Activated T-helper 1 cell treated with anti-CD3 and anti-CD28 coated beads, Interleukin-12 subunit alpha, Interleukin-12 subunit beta, Interleukin-2, Interleukin-4 antibody, amounts not matched to agents 30 ng/mL and 10 ng/mL and 1 ng/mL, durations not matched to agents 14 hours and 24 hours and 36 hours (primary cell): ENCODE measurements at places on chromosomes 2 and 18. TPM values are rescaled to one million over a fixed set of nuclear protein-coding genes. Genes with fewer than 3 reads are reported as not detected.

GRCh38 chr18:49459404-49460171 is 857 bp downstream of the DYM start:
- no peak for DNase-seq

The ITPRIPL1 gene
- 52.1 and 54.5 TPM in 2 replicates for total RNA-seq

- no peak for DNase-seq
These were observed 176.0 kb downstream of the ACKR3 start for GRCh38 chr2:236745420-236746210.

The PRKAG3 gene
- not detected in 2 replicates for total RNA-seq

DNA sequence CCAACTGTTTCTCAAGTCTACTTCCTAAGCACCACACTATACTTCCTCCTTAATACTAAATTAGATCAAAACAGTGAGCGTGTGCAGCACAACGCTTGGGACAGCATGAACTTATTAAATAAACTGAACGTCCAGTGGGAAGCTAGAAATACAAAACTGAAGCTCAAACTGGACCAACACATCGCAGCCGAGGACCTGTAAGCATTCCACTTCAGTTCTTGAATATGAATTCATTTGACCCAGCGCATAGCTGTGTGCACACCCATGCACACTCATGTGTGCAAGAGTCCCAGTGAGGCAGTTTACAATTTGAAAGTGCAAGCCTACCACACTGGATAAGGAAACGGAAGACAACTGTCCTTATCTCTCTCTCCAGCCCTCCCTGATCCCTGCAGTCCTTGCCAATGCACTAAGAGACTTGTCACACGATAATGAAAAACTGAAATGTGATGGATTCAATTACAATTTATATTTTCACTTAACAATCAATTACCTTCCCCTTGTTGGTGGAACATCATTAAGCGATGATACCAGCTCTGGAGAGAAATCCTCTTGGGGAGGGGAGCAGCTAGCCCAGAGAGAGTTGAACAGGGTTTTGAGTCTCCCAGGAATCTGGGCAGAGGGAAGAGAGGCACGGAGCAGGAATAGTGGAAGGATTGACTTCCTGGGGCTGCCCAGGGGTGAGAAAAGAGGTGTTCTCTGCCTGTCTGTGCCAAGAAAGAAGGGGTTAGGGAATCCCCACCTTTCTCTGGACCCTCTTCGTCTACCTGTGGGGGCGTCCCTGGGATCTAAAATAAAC is 186.5 kb upstream of the KLHL29 start:
- no peak for DNase-seq

The EGR4 gene
- total RNA-seq = 1.9 TPM in 2 replicates

DNA sequence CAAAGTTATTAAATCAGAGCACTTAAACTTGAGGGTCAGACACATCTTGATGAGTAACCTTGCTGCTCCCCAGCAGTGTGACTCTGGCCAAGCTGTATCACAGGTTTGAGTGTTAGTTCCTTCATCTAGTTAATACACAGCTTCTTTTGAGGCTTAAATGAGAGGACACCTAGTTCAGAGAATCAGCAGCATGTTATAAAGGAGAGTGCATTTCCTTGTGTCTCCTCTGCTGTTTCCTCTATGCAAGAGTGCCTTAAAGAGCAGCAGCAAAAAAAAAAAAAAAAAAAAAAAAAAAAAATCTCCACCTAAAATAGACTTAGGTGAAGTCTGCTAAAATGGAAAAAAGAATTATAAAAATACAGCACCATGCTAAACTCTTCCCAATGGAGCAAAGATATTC is 261.9 kb downstream of the TCF4 start:
- no peak for DNase-seq

The ST8SIA5 gene
- not detected in 2 replicates for total RNA-seq

- DNase-seq = no peak
These were observed 20.7 kb downstream of the KCNIP3 start for GRCh38 chr2:95317665-95318425.

GRCh38 chr2:161170958-161171932 is 11.0 kb downstream of the TANK start:
- no peak for DNase-seq

The DSG4 gene
- not detected in 2 replicates for total RNA-seq

- no peak for DNase-seq
These were observed 244.9 kb upstream of the CXCR4 start for GRCh38 chr2:136362676-136363390.

- no peak for DNase-seq
These were observed 41.7 kb downstream of the MYOM1 start for GRCh38 chr18:3177902-3178687.

The PRSS56 gene
- not detected in 2 replicates for total RNA-seq

DNA sequence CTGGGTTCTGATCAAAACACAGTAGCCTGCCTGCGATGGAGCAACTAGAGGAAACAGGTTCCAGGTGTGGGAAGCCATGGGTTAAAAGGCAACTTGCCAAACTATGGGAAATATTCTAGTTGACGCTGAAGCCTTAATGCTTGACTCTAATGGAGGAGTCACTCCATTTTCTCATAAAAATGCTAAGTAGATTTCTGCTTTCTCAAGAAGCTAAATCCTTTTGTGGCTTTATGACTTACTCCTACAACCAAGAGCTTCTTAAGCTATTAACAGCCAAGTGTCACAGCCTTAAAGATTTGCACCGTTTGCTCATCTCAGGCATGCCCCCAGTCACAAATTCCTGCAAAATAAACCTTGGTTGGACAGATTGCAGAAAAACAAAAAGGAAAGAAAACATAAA is 25.2 kb downstream of the ANKRD44 start:
- DNase-seq = no peak

The SPIRE1 gene
- 8.8 and 10.9 TPM in 2 replicates for total RNA-seq

DNA sequence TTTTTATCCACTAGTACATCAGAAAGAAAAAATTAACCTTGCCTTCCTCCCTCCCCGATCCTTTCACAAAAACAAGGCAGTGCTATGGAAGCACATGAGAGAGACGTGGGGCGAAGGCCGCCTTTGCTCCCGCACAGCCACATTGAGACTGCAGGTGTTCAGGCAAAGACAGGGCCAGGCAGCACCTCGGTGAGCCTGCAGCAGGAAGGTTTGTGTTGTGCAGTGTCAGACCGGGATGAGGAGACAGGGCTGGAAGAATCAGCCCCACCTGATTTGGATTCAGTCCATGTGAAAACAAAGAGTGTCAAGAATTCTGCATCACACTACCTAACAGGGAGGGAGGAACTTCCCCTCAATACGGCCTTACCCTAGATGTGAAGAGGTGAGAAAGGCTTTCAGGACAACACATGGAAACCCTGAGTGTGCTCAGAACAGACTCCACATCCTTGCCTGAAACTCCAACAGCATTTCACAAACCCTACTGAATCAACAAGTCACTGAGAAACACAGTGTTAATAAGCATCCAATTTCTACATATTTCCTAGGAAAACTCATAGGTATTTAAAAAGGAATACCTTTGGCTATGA is 59.6 kb downstream of the HDAC4 start:
- no peak for DNase-seq

- peak; percentile 1 for DNase-seq
These were observed 3.8 kb downstream of the KCNJ13 start for GRCh38 chr2:232772531-232772930.

- no peak for DNase-seq
These were observed 14.4 kb upstream of the GPR17 start for GRCh38 chr2:127631541-127631996.

The PFN4 gene
- not detected in 2 replicates for total RNA-seq

- DNase-seq = no peak
These were observed 18.7 kb downstream of the ARHGAP25 start for GRCh38 chr2:68753318-68753717.

DNA sequence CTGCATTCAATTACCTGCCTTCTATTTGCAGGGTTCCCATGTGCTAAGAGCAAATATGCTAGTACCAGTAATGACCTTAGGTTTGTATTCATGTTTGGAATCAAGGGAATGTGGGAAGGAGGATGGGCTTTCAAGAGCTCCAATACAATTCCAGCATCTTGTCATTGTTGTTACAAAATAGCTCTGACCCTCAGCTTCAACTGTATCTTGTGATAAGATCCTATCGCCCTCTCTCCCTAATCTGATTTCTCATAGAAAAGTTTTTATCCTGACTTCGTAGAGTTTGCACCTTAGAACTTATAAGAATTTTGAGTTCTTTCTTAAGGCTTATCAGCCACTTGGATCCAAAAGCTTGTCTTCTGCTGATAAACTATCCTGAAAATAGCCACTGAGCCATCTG is 749.5 kb upstream of the ACVR2A start:
- DNase-seq = no peak

DNA sequence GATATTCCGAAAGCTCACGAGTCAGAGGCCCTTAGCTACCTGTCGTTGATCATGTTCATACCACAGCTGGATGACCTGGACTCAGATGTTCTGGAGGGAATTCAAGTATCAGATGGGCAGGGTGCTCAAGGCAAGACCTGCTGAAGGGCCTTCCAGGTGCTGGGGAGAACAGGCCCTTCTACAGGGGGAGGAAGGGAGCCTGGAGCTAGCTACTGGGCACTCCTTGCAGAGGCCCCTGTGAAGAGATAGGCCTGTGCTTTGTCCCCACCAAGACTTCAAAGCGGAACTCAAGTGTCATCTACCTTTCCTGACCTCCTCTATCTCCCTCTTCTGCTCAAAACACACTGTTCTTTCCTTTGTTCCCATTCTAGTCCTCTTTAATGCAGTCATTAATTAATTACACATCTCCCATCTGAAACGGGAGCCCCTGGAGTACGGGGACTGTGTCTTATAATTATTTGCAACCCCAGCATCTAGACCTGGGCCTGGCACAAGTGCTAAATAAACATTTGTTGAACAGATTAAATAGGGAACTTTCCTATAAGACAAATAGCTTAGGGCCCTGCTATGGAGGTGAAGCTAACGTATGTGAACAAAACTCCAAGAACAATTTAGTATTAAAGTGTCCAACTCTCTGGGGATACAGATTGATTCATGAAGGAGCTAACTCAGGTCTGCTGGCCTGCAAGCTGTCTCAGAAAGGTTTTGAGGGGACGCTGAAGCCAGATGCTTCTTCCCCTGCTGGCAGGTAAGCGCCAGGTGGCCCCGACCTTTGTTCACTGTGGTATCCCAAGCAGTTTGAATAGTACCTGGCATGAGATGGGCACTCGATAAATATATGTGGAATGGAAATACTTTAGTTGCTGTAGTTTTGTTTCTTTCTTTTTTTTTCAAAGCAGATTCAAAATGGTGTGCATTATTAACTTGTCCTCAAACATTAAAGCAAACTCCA is 22.0 kb downstream of the RHOB start:
- no peak for DNase-seq

The TLX2 gene
- 1.2 and 1.5 TPM in 2 replicates for total RNA-seq

The FOXI3 gene
- not detected in 2 replicates for total RNA-seq

GRCh38 chr2:59027320-59027719 is 786.2 kb upstream of the FANCL start:
- no peak for DNase-seq

DNA sequence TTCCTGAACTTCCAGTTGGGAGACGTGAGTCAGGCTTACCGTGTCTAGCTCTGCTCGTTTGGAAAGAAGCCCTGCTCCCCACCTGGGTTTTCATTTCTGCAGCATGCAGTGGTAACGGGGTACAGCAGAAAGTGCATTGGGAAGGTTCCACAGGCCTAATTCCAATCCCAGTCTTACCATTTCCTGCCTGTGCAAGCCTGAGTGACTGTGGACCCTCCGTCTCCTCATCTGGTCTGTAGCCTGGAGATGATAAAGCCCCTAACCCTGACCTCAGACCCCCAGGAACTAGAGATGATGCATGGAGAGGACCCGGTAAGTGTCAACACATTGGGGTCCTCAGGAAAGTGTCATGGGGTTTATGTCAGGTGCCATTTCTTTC is 5.8 kb upstream of the PSD4 start:
- no peak for DNase-seq

GRCh38 chr2:56021136-56021474 is 97.5 kb upstream of the EFEMP1 start:
- DNase-seq = no peak

DNA sequence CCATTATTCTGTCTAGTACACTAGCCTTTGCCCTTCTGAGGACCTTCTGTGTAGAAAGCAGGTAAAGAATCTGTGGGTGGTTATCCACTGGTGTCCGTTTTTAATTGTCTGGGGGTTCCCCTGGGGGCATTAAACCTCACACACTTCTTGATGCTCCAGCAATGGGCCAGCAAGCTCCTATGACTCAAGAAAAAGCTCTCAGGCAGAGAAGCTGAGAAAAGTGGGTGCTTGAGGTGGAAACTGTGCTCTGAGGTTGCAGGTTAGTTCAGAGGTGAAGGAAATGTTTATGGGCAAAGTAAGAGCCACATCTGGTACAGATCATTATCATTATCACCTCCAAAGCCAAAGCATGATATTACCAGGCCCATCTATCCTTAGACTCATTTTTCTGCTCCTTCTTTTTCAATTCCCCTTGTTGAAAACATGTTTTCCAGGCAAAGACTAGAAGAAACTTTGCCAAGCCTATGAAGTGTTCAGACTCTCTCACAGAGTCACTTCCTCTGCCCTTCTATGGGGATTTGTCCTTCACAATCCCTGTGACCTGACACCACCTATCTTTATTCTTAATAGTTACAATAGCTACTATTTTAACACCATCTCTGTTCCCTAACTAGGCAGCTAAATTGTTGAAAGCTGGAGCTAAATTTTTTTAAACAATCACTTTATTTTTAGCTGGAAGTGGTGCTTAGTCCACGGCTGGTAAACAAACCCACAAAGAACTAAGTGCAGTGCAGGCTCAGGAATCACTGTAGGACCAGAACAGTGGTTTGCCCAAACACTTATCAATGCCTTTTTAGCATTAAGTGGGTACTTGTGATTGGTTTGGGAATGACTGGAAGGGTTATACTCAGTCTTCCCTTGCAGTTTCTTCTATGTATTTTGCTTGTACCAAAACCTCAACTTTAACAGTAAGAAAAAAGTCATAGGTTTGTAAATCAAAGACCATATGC is 512.8 kb upstream of the POU3F3 start:
- no peak for DNase-seq
